ENCODE measurements at places on chromosomes 1 and 21.

DNA sequence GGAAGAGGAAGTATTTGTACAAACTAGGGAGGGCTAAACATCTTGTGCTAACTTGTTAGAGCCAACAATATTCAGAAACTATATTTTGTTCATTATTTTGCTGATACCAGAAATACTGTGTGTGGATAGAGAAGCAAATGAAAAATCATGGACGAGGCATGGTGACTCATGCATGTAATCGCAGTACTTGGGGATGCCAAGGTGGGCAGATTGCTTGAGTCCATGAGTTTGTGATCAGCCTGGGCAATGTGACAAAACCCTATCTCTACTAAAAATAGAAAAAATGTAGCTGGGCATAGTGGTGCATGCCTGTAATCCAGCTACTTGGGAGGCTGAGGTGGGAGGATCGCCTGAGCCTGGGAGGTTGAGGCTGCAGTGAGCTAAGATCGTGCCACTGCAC is 13.4 kb downstream of the LRRC41 start:
- no peak for DNase-seq

- DNase-seq, result no peak
Measured at GRCh38 chr1:219177363-219177762, 3.7 kb downstream of the LYPLAL1 start.

- no peak for DNase-seq
Measured at GRCh38 chr21:41418956-41419680, 6.9 kb upstream of the MX1 start.

GRCh38 chr1:9181176-9181906 is 52.4 kb upstream of the GPR157 start:
- peak; percentile 70 for DNase-seq

- peak; percentile 74 for DNase-seq
Measured at GRCh38 chr1:173476665-173477285, 360 bp upstream of the PRDX6 start.

DNA sequence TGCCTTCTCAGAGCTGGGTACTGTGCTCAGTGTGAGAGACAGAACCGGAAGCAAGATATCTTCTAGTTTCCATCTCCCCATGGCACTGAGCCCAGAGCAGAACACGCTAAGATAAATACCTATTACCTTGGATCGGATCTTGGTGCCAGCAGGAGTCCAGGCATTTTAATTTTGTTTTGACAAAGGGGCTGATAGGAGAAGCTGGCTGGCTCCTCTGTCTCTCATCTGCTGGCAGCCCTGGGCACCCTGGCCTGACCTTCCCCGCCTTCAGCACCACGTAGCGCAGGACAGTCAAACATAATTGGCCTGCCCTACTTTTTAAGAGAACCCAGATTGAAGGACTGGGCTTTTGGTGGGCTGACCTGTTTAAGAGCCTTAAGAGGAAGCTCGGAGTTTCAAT is 160.7 kb upstream of the KLHDC7A start:
- no peak for DNase-seq

- DNase-seq, result peak; percentile 88
Measured at GRCh38 chr1:110155878-110156522, 5.7 kb downstream of the SLC6A17 start.

GRCh38 chr1:111110197-111110899 is 29.5 kb downstream of the DRAM2 start:
- no peak for DNase-seq

DNA sequence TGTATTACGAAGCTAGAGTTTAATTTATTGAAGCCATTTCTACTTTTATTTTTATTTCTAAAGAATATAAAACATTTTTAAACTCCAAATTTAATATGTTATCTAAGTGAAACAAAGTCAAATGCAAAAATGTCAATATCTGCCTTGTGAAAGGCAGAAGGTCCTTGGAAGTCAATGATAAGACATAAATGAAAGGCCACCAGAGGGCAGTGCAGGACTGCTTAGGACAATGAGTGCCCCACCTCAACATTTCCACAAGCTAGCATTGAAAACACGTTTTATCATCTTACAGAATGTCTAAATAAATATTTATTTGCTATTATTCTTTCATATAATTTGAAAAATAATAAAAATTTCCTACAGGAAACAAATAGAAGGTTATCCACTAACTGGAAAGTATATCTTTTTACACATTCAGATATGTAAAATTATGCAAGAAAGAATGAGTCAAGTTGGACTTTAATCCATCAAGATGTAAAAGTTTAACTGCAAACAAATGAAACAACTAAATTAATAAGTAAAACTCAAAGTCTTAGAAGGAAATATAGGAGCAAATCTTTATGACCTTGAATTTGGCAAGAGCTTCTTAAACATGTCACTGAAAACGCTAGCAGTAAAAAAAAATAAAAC is 140.1 kb upstream of the FMN2 start:
- DNase-seq, result peak; percentile 44

- DNase-seq, result no peak
Measured at GRCh38 chr1:84774669-84775534, 84.6 kb upstream of the SSX2IP start.

GRCh38 chr1:25862785-25863485 is 3.7 kb upstream of the AUNIP start:
- no peak for DNase-seq

- DNase-seq, result no peak
Measured at GRCh38 chr1:32063261-32063681, 9.5 kb upstream of the TMEM39B start.

DNA sequence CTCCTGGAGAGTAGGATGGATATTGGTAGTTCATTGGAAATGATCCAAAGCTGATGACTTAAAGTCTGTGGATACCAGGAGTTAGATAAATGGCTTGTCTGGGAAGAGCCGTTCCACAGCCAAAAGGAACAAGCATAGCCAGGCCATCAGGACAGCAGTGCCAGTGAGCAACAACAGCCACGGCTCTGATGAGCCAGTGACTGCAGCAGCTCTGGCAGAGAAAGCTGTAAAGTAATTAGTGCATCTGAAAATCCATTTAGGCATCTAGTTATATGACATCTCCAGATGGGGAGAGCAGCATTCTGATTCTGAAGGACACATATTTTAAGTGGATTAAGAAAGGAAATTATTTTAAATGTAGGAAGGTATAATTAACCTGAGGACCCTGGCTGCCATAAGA is 256.2 kb upstream of the PLXNA2 start:
- no peak for DNase-seq

DNA sequence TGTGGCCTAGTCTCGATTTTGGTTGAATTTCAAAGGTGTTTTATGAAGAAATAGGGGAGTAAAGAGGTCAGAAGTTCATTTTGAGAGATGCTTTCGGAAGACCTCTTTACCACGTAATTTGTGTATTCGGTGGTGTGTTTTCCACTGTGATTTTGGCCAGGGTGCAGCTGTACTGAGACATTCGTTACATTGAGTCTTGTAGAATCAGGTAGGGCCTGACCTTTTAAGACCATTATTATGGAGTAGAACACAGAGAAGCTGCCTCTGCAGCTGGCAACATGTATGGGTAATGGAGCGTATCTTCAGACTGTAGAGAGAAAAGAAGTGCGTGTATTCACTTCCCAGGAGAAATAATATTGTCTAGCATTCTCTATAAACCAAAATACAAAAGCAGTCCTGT is 326.5 kb downstream of the PDE4B start:
- no peak for DNase-seq
